Skin of body (tissue), 3 donors: ENCODE measurements at places on chromosomes 6 and 20. TPM values are rescaled to one million over a fixed set of nuclear protein-coding genes. Genes with fewer than 3 reads are reported as not detected.

LKAAEAR1 gene
- 0.39 TPM for total RNA-seq

DNA sequence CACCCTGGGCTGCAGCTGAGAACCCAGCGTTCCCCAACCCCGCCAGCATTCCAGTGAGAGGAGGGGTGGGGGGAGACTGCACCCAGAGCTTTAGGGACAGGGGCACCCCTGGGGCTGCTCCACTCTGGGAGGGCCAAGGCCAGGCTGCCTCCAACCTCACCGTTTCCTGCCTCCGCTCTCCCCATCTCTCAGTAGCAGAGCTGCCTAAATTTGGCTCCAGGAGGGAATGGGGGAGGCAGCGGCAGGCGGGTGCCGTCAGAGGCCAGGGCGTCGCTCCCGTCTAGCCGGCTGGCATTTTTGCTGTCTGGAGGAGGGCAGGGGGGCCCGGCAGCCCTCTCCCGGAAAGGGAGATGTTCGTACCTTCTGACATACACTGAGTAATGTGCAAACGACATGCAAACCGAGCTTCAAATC is 46.6 kb downstream of the NOL4L start:
- DNase-seq, result no peak

TNF gene
- 1.9 TPM for total RNA-seq

GRCh38 chr20:32359633-32360332 is 1.7 kb downstream of the ASXL1 start:
- DNase-seq, result peak; percentile 52

DNA sequence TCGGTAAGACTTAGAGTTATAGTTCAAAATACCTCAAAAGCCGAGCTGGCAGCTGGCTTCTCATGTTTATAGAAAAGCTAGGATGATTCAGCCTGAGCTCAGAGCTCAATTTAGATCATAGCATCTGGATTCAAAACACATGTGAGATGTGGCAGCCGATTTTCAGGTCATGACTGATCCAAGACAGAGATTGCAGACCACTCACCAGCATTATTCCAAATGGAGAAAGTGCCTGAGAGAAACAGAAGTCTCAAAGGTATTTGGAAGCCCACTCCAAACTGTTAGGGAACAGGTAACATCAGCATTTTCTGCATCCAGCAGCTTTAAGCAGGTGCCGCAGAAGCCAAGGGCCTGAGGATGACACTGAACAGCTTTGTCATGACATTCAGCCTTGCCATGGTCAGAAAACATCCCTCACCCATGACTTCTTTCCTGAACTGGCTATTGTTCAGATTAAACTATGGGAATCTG is 102.2 kb downstream of the BACH2 start:
- DNase-seq, result peak; percentile 19

ZBTB12 gene
- total RNA-seq, result 3.9 TPM

DNA sequence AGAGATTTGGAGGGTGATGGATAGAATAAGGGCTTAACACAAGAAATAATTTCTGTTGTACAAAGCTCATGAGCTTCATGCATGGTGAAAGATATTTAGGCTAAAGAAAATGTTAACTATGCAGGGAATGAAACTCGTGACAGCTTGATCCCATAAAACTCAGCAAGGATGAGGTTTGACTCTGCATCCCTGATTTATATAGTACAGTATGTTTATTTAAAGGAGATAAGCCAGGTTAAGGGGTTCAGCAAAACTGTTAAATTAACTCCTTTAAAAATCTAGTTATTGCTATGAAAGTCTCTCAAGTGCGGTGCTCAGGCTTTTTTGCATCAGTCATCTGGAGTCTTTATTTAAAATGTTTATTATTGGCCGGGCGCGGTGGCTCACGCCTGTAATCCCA is 326.4 kb downstream of the LAMA2 start:
- no peak for DNase-seq

SLC22A7 gene
- not detected for total RNA-seq

- DNase-seq, result no peak
These were observed 657.7 kb downstream of the PHF3 start for GRCh38 chr6:64293298-64293697.

DNA sequence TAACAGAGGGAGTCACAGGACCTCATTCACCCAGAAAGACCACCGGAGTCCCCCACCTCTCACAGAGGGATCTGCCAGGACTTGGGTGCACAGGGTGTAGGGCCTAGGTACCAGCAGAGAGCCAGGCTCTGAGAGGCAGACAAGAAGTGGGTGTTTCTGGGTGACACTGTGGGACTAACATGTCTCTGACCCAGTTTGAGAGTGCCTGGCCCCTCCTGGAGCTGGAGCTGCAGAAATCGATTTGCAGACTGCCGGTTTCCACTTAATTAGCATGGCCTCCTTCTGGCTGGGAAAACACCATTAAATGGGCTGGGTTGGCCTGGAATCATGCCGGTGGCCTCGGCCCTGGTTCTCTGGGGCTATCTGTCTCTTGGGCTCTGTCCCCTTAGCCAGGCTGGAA is 59.2 kb downstream of the PPP1R16B start:
- no peak for DNase-seq

RPP21 gene
- total RNA-seq, result 14.0 TPM

DNAAF9 gene
- total RNA-seq, result 14.7 TPM

- DNase-seq, result peak; percentile 69
These were observed 1.4 kb upstream of the HIVEP1 start for GRCh38 chr6:12010635-12011275.

- no peak for DNase-seq
These were observed 10.7 kb upstream of the PLEKHG1 start for GRCh38 chr6:150588888-150589499.

GRCh38 chr6:107355659-107356058 is 103.7 kb downstream of the PDSS2 start:
- DNase-seq, result no peak

CGA gene
- total RNA-seq, result 32.0 TPM

CALHM4 gene
- total RNA-seq, result 0.79 TPM

DNA sequence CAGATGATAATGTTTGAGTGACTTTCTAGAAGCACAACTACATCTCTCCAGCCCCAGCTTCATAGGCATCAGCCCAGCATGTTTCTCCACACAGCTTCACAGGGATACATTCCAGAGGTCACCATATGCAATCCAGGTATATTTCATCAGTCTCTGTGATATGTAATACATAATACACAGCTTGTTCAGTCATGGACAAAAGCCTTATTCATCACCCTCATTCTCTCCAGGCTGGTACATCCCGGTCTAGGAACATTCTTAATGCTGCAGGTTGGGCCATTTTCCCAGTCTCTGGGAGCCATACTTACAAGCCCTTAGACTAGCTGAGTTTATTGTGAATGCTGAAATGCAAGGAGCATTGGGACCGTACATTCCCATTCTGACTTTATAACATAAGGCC is 169.4 kb downstream of the TMEM200A start:
- no peak for DNase-seq

DNA sequence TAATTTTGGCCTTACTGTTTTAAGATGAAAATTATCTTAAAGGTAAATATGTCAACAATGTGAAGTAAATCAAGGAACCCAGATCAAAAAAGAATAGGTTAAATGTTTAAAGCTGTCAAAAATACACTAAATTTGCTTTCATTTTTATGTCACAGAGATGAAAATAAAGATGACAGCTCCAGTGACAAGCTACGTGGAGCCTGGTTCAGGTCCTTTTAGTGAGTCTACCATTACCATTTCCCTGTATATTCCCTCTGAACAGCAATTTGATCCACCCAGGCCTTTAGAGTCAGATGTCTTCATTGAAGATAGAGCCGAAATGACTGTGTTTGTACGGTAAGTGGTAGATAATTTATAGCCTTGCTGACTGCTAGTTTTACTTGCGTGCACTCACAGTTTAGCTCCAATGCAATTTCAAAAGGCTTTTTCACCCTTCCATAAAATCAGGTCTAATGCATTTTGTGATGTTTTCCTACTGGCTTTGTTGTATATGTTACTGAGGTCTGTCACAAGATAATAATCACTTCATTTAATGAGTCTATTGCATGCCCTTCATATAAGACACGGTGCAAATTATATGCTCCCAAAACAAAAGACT is 1.9 kb downstream of the HEBP2 start:
- DNase-seq, result no peak

SPTLC3 gene
- total RNA-seq, result 32.3 TPM

DNA sequence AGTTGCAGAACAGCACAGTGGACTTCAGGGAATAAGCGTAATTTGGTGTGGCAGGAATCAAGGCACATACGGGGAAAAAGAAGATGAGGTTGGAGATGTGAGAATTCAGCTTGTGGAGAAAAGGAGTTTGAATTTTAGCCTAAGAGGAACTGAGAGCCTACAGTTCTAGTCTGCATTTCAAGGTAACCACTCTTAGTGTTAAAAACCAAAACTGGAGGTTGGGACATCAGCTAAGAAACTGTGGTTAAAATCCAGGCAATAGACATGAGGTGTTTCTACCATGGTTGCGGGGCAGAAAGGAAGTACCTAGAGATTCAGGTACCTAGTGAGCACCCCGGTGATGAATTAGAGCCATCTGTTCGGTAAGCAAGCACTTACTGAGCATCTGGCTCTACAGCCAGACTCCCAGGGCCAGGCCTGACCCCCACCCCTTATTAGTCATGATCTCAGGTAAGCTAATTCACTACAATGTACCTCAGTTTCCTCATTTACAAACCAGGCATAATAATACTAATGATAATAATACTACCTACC is 44.4 kb downstream of the FAXC start:
- DNase-seq, result no peak

DNA sequence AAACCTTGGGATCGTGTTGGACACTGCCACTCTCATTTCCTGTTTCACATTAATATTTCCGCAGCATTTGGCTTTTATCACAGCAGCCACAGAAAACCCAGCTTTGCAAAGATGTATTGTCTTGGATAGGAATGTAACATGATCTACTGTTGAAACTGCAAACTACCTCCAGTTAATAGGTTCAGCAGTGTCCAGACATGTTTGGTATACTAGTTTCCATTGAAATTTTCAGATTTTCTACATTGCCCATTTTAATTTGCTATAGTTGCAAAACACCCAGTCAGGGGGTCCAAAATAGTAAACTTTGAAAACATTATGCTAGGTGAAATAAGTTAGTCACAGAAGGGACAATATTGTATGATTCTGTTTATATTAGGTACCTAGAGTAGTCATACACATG is 3.3 kb downstream of the ANKRD6 start:
- no peak for DNase-seq

DNA sequence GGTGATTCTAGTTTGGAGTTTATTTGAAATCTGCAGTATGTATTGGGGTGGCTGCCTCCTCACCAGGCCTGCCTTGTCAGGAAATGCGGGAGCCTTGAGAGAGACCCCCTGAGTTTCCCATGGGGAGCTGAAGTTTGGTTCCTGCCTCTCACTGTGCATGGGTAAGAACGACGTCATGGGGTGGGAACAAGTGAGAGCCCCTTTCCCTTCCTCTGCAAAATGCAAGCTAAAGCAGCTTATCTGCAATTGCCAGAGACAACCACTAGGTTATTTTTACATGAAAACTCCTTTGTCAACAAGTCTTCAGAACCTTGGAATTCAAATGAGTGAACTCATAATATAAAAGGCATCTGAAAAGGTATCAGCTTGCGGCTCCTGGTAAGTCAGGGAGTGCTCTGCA is 58.4 kb downstream of the TMEM170B start:
- DNase-seq, result no peak

- no peak for DNase-seq
These were observed 21.5 kb upstream of the AAR2 start for GRCh38 chr20:36214684-36215256.

TSHZ2 gene
- total RNA-seq, result 10.1 TPM

DNA sequence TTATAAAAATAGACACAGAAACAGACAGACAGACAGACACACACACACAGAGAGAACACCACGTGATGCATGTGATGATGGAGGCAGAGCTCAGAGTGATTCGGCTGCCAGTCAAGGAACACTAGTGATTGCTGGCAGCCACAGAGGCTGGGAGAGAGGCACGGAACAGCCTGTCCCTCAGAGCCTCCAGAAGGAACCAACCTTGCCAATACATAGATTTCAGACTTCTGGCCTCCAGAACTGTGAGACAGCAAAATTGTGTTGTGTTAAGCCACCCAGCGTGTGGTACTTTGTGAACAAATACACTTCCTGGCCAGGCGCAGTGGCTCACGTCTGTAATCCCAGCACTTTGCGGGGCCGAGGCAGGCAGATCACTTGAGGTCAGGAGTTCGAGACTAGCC is 9.5 kb upstream of the PARD6B start:
- no peak for DNase-seq

DNA sequence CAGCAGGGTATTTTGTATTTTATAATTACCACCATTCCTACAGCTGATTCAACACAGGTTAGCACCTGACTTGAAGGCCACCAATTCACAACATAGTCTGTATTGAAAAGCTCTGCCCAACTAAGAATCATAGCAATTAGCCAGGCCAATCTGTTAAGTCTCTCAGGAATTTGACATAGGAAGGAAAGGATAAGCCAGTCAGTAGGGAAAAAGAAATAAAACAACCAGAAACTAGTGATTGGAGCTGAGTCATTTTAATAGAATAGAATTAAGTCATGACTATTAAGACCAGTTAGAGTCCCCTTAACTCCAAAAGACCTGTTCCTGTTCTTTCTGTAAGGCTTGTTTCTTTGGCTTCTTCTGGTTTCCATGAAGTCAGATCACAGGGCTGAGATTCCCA is 8.1 kb downstream of the RANBP9 start:
- no peak for DNase-seq

DNA sequence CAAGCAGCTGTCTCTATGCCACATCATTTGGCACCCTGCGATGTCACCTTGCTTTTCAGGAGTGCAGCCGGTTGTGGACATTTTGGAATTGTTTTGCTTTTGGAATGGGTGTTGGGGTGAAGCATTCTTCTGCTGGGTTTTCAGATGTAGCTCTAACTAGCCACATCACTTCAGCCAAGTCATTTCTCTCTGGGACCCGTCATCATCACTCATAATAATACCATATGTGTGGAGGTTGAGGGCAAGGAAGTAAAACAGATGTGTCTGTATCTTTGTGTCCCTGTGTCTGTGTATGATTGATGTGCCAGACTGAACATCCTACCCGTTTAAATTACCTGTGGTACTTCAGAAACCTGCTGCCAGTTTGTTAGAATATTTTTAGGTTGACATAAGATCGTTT is 49.5 kb upstream of the TULP4 start:
- DNase-seq, result no peak

DNA sequence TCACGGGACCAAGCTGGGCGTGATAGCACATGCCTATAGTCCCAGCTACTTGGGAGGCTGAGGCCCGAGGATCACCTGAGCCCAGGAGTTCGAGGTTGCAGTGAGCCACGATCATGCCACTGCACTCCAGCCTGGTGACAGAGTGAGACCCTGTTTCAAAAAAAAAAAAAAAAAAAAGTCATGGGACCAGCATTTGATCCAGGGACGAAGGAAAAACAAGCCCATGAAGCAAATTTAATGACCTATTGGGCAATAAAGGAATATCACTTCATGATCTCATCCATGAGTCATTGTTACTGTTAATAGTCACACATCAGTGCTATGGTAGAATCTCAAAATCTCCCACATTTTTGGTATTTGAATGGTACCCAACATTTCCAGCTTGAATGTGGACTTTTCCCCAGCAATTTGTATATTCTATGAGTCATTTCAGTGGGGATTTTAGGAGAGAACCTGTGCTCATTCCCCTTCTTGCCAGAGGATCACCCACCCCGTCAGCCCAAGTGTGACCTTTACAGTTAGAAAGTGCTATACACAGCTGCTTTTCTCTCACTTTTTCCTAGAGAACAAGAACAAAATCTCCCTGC is 8.5 kb upstream of the SOD2 start:
- no peak for DNase-seq
